ENCODE measurements at places on chromosomes 12 and 14.

DNA sequence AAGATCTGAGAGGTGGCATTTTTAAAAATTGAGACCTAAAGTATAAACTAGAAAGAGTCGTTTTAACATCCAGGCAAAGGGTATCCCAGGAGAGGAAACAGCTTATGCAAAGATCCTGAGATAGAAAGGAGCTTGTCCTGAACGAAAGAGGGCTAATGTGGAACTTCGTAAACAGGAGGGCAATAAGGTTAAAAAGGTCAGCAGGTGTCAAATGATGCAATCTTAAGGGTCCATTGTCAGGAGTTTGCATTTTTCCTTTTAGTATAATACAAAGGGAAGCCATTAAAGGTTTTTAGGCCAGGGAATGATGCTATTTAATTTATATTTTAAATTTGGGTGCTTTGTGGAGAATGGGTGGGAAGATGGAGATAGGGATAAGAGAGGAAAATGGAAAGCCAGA is 14.4 kb downstream of the FMNL3 start:
- DNase-seq: no peak

DNA sequence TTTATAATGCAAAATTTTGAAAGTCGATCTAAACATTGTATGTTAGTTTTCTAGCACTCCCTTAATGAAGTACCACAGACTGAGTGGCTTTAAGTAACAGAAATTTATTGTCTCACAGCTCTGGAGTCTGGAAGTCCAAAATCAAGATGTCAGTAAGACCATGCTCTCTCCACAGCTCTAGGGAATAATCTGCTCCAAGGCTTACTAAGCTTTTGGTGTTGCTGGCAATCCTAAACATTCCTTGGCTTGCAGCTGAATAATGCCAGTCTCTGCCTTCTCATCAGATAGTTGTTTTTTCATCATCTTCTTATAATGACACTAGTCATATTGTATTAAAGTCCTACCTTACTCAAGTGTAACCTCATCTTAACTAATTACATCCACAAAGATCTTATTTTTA is 102.2 kb downstream of the RASSF9 start:
- peak; percentile 26 for DNase-seq

DNA sequence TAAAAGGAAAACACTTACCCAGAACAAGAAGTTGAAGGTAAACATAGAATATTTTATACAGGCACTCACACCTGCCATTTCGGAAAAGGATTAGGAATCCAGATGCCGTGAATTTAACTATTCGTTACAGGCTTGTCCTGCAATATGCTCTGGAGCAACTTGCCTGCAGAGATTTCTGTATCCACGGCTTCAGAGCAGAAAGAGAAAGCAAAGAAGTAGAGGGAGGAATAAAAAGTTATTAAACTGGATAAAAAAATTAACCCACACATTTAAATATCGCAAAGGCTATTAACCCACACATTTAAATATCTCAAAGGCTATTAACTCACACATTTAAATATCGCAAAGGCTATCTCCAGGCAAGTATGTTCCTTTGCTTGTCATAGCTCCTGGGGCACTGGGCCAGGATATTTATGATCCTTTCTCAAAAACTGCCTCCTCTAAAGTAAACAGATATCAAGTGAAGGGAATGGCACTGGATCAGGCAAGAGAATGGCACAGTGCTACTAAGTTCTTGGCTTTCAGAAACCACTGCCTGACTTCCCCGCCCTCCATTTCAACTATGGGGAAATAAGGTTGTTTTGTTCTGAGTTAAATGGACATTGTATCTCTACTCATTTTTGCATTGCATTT is at the start of gene TSPAN8:
Gene TSPAN8, minus strand, starts transcription at position 399 of the 633 bp plus-strand sequence. Its CDS starts 321 bp downstream, at position 78.
- DNase-seq: no peak

DNA sequence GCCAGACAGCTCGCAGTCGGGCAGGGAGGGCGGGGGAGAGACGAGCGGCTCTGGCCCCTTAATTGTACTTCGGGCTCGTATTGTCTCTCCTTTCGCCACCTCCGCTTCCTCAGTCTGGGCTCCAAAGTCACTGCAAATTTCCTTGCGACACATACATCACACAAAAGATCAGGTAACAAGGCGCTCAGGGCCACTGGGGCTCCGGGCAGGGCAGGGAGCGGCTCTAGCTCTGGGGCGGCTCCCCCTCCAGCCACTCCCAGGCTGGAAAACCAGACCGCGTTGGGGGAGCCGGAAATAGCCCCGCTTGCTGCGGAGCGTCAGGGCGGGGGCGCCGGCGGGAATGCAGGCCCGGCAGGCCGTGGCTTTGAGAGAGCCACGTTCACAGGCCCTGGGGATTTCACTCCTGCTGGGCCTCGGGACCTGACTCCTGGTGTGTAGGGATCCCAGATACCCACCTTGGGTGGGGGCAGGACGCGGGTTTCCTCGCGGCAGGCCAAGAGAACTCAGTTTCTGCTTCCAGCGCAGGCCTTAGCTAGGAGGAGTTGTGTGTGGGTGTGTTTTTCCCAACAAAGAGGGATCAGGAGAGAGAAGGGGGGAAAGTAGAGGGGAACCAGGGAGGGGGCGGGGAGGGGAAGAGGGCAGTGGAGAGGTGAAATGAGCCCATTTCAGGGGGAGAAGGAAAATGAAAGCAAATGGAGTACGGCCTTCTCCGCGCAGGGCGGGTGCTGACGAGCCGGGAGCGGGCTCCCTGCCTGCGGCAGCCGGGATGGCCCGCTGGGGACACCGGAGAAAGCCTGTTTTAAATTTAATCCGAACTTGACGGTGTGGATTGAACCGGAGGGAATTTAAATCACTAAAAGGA is 4.4 kb upstream of the HOXC9 start:
- no peak for DNase-seq

GRCh38 chr14:102086972-102087761 is at the start of gene HSP90AA1:
Gene HSP90AA1 (minus strand): TSS chr14:102087044. CDS start chr14:102086378, 666 bp downstream.
- peak; percentile 92 for DNase-seq

DNA sequence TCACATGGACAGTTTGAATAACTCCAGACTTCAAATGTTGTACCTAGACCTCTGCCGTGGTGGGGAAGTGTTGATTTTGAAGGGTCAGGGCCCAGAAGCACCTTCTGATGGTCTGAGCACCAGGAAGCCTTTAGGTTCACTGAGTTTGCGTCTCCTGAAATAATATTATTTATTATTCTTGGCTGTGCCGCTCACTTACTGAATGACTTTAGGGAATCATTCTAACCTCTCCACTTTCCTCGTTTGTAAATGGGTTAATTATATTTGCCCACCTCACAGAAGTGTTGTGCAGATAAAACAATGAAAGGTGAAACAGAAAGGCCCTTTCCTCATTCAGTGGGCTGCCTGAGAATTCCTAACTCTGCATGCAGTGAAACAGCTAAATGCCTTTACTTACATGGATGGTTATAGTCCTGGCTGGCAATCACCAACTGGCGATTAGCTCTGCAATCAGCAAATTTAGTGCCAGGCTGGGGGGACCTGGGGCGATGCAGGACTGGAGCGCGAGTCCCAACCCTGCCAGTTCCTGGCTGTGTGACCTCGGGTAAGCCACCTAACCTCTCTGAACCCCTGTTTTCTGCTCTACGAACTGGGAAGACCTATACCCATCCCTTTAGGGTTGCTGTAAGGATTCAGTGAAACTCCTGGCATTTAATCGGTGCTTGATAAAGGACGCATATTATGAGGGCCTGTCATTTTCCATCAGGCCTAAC is 57.5 kb downstream of the MAP1LC3B2 start:
- no peak for DNase-seq

DNA sequence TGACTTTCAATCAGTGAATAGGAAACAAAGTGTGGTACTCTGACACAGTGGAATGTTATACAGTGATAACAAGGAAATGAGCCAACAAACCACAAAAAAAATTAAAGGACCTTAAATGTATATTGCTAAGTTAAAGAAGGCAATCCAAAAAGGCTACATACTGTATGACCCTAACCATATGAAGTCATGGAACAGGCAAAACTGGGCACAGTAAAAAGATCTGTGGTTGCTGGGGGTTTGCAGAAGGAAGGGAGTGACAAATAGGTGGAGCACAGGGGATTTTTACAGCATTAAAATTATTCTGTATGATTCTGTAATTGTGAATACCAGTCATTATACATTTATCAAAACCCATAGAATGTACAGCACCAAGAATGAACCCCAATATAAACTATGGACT is 112.6 kb downstream of the KCNC2 start:
- DNase-seq: no peak
